ENCODE measurements at places on chromosomes 2 and 18.

DNA sequence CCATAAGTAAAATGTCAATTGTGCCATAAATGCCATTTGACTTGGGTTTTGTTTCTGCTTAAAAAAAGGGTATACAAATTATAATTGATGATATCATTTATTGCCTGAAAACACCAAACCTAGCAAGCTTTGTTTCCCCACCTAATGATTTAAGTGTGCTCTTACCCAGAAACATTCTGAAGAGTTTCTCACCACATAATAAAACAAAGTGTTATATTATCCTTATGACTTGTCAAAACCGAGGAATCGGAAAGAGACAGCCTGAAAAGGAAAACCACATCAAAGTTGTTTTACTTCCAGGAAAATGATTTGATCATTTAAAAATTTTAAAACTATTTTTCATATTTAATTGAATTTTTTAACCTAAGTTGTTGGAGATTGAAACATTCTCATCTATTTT is 170.5 kb upstream of the SLC39A10 start:
- no peak for DNase-seq

GRCh38 chr18:24126155-24126961 is 12.5 kb upstream of the CABYR start:
- no peak for DNase-seq

DNA sequence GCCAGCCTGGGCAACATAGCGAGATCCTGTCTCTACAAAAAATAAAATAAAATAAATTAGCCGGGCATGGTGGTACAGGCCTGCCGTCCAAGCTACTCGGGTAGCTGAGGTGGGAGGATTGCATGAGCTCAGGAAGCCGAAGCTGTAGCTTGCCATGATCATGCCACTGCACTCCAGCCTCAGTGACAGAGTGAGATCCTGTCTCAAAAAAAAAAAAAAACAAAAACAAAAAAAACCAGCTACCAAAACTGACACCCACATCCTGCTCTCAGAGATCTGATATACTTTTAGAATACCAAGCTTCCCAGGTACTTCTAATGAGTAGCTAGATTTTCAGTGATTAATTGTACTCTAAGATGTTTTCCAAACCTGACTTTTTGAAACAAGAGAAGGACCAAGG is 74.0 kb downstream of the TTC27 start:
- no peak for DNase-seq

DNA sequence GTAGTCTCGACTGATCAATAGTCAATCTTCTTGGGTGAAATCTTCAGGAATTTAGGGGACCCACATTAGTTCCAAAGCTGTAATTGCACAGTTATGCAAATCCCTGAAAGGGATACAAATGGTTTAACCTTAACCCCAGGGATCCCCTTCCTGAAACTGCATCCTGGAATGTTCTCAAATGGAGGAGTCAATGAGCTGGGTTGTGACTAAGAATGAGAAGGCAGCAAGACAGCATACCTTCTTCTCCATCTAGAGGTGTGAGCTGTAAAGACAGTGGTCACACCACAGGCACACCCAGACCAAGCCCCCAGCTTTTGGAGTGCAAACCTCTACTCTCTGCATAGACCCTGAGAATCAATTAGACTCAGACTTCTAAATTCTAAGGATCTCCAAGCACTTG is 164.7 kb upstream of the MEIS1 start:
- DNase-seq, result no peak

DNA sequence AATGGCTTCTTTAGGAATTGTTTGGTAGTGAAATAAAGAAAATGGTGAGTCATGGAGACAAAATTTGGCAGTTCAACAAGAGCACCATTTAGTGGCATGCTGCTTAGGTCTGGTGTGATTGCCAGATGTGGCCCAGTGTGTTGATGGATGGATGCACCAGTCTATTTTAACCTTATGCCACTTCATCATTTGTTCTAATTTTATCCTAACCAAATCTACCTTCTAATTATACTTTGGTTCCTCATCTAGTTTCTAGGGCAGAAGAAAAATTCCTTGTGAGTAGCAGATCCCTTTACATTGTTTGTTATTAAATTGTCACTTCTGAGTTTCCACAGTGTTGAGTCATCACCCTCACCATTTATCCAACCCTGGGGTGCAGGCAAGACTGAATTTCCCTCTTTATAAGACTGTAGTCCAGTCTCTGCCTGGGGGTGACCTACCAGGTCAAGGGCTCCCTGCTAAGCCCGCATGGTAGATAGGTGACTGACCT is 32.5 kb downstream of the NABP1 start:
- DNase-seq, result no peak

DNA sequence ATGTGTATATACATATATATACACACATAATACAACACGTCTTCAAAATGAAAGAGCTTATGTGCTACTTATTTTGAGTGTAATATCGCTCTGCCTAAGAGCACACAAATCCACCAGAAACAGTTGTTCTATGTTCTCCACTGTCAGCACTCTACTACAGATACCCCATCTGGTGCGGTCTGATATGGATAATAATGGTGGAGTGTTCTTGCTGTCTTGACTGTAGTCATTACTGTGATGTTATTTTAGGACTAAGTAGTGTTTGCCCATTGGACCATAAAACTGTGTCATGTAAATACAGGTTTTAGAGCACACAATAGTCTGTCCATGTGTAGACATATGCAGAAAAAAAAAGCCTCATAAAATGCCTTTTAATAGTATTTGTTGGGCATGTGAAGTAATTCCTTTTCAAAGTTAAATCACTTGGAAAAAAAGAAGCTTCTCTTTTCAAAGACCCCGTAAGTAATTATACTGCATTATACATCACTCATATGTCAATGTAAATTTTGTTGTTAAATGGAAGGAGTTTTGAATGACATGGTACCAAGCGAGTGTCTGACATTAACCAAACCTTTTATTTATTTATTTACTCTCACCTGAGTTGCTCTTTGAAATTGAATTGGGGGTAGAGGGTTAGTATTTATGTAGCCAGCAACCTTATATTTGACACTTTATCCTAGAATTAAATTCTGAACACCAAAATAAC is 1249.2 kb upstream of the ZEB2 start:
- DNase-seq, result no peak

DNA sequence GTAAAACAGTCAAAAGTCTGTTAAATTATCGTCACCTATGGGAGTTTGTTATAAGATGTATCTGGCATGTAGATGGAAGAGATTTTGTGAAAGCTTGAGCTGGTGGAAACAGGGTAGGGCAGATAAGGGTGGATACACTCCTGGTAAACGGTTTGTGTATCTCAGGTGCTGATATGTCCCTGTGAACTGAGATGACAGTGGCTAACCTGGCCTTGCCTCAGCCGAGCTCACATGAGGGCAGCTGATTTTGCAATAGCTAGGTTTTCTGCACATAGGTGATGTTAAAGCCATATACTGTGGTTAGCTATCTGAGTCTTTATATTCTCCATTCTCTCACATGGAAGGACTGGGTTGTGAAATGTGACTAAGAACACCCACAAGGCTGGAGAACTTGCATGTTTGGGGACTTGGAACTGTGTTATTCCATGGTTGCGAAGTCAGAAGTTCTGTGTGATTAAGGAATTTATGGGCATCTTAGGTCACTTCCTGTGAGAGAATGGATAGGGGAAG is 205.1 kb downstream of the TPGS2 start:
- DNase-seq, result no peak

- DNase-seq, result no peak
Observed at GRCh38 chr2:59737299-59737698, 816.2 kb downstream of the BCL11A start.

DNA sequence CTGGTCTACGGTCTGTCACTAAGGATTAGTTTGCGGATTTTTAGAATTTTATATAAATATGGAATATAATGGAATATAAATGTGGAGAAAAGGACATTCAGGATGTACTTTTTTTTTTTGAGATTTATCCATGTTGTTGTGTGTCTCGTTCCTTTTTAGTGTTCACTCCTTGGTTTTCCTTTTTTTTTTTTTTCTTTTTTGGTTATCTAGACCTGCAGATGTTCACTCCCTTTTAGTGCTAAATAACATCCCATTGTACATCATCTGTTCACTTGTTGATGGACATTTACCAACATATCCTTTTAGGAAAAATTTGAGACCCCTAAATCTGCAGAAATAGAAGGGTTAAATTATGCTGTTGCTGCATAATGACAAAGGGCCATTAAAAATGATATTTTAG is 25.5 kb upstream of the RPL37A start:
- DNase-seq, result no peak

DNA sequence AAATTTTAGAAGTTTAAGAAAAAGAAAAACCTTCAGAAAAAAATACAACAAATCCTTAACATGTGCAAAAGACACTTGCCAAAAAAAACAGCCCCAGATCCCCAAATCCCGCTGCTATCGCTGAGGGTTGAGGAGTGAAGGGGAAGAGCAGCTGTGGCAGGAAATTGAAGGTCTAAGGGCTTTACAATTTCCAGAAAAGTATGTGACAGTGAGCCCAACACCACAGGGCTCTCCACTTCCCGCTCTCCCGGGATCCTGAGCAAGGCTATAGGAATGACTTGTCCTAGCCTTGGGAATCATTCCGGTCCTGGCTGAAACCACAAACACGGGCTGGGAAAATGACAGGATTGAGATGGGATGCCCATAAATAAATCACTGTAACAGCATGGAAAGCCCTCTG is 191.4 kb downstream of the TMEM163 start:
- DNase-seq, result no peak

DNA sequence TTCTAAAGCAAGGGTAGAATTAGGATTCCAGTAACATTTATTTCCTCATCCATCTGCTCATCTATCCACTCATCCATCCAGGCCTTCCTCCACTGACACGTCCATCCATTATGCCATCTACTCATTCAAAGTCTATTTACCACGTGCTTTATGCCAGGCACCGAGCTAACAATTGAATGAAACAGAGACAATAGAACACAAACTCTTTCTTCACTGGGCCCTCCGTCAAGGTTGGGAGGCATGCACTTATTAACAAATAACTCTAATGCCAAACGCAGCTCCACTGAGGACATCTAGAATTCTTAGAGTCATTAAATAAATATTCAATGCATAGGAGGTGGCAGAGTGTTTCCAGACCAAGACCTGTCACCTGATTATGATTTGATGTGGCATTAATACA is 262.7 kb downstream of the CYRIA start:
- no peak for DNase-seq

DNA sequence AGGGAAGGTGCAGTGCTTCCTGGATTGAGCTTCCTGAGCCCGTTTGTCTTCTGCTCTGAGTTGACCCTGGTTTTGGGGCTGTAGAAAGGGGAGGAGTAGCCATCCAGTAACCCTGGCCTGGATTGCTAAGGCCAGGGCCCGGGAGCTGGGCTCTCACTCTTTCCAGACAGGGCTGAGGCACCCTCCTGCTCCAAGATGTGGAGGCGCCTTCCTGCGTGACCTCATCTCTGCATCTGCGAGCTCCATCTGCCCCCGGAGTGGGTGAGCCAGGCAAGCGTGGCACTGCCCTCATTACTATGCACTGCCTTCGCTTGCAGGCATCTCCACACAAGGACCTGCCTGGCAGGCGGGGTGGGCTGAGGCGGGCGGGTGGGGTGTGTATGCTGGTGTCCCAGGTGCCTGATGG is 58.0 kb downstream of the RAB31 start:
- no peak for DNase-seq

- DNase-seq, result no peak
Observed at GRCh38 chr2:120077896-120078295, 65.0 kb downstream of the EPB41L5 start.

DNA sequence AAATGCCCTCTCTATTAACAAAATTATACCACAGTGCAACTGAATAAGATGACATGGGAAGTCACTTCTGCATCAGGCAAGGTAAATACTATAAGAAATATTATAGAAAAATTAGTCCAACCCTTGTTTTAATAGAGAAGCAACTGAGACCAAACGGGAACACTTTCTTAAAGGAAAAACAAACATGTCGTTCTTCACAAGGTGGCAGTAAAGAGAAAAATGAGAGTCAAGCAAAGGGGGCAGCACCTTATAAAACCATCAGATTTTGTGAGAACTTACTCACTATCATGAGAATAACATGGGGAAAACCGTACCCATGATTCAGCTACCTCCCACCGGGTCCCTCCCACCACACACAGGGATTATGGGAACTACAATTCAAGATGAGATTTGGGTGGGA is 481.7 kb upstream of the CRIM1 start:
- DNase-seq, result no peak

- no peak for DNase-seq
Observed at GRCh38 chr2:28142386-28142785, 250.3 kb upstream of the FOSL2 start.

GRCh38 chr2:100755441-100755840 is 64.5 kb upstream of the NPAS2 start:
- DNase-seq, result no peak

GRCh38 chr2:20448246-20448976 is 1.5 kb downstream of the RHOB start:
- DNase-seq, result no peak

- DNase-seq, result no peak
Observed at GRCh38 chr2:146240391-146240790, 1604.4 kb upstream of the ACVR2A start.

All from upper lobe of right lung (tissue), 1 donor.